Pancreas (tissue), 10 donors: ENCODE measurements at places on chromosomes 5 and 9. TPM values are rescaled to one million over a fixed set of nuclear protein-coding genes. Genes with fewer than 3 reads are reported as not detected.

ZCCHC7 gene
- total RNA-seq: 13.4 TPM

BNIP1 gene
- total RNA-seq: 7.4 TPM

OSTF1 gene
- 14.8 TPM for total RNA-seq

TJP2 gene
- 45.3 TPM for total RNA-seq

TRPM3 gene
- total RNA-seq: 0.87 TPM

KLF9 gene
- total RNA-seq: 16.7 TPM

RIOK2 gene
- 17.2 TPM for total RNA-seq

STARD4 gene
- 2.8 TPM for total RNA-seq

PCDH12 gene
- total RNA-seq: 1.6 TPM

CCL28 gene
- total RNA-seq: 8.8 TPM

CDKN2B-AS1 gene
- not detected for total RNA-seq

PROB1 gene
- total RNA-seq: 0.29 TPM

LHX3 gene
- not detected for total RNA-seq

CCNO gene
- 5.1 TPM for total RNA-seq

CDH6 gene
- 0.51 TPM for total RNA-seq

SURF1 gene
- total RNA-seq: 33.8 TPM

BAG1 gene
- total RNA-seq: 52.6 TPM

CDC25C gene
- total RNA-seq: 0.19 TPM

ACTBL2 gene
- 0.37 TPM for total RNA-seq

CER1 gene
- total RNA-seq: not detected

CREBRF gene
- total RNA-seq: 11.4 TPM

CMBL gene
- total RNA-seq: 20.3 TPM

EPB41L4A gene
- 7.0 TPM for total RNA-seq

SLC36A2 gene
- not detected for total RNA-seq

GAPT gene
- 0.16 TPM for total RNA-seq

KLF4 gene
- 9.9 TPM for total RNA-seq

MEIKIN gene
- total RNA-seq: not detected

PRLR gene
- total RNA-seq: 7.0 TPM

COL15A1 gene
- 43.4 TPM for total RNA-seq

CTXN3 gene
- not detected for total RNA-seq

HAVCR2 gene
- 0.92 TPM for total RNA-seq

NR4A3 gene
- total RNA-seq: 1.1 TPM

DNAI1 gene
- total RNA-seq: 0.69 TPM

MEGF10 gene
- 0.59 TPM for total RNA-seq

OR1N2 gene
- not detected for total RNA-seq

CCDC171 gene
- 2.7 TPM for total RNA-seq

ROR2 gene
- total RNA-seq: 0.79 TPM

GPRIN1 gene
- 0.32 TPM for total RNA-seq

HEMGN gene
- 0.09 TPM for total RNA-seq

TMEM252 gene
- total RNA-seq: not detected

ECM2 gene
- total RNA-seq: 3.2 TPM

AQP7 gene
- total RNA-seq: 1.3 TPM

BSPRY gene
- total RNA-seq: 35.9 TPM

PCDHGA8 gene
- total RNA-seq: 0.79 TPM

TRAF1 gene
- total RNA-seq: 1.5 TPM

CD14 gene
- 8.1 TPM for total RNA-seq

GPR150 gene
- 4.6 TPM for total RNA-seq

ADAMTS2 gene
- total RNA-seq: 18.5 TPM

IL5 gene
- total RNA-seq: not detected

PCDHA9 gene
- total RNA-seq: 0.12 TPM

KCNIP1 gene
- 0.46 TPM for total RNA-seq

CD72 gene
- 3.1 TPM for total RNA-seq

ANKRD34B gene
- not detected for total RNA-seq

SRP19 gene
- 22.1 TPM for total RNA-seq

NTMT1 gene
- 18.3 TPM for total RNA-seq

PKN3 gene
- total RNA-seq: 4.3 TPM
